CD4-positive, alpha-beta T cell treated with Interferon gamma for 1 hour (primary cell): ENCODE measurements at places on chromosomes 4 and X.
A peak's percentile ranks its signal among the peaks of the same experiment; 100 is the strongest.

GRCh38 chr4:186345184-186345583, 79.2 kb downstream of the F11 start:
- DNase-seq: no peak

DNA sequence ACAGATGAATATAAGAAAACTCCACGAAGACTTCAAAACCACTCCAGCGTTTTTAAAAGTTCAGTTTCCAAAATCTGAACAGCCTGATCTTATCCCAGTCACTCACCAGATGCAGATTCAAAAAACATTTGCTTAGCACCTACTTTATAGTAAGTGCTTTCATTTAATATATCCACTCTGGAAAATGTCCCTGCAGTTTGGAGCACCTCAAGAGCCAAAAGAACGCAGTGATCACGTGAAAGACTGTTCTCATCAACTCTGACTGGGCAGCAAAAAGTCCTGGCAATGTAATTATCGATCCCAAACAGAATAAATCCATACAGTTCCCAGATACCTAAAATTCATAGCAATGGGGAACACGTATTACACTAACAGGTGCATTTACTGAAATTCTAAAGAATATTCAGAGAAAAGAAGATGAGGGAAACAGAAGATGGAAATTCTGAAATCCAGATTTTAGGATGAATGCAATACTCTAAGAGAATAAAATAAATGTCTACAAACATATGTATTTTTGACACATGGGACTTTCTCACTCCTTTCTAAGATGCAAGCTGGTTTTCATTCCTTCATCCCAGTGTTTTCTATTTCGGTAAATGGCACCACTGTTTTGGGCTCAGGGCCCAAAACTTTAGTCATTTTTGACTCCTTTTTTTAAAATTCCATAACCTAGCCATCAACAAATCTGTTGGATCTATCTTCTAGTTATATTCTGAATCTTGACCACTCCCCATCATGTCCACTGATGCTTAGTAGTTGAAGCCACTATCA, 13.9 kb downstream of the ATP8A1 start:
- DNase-seq: no peak

DNA sequence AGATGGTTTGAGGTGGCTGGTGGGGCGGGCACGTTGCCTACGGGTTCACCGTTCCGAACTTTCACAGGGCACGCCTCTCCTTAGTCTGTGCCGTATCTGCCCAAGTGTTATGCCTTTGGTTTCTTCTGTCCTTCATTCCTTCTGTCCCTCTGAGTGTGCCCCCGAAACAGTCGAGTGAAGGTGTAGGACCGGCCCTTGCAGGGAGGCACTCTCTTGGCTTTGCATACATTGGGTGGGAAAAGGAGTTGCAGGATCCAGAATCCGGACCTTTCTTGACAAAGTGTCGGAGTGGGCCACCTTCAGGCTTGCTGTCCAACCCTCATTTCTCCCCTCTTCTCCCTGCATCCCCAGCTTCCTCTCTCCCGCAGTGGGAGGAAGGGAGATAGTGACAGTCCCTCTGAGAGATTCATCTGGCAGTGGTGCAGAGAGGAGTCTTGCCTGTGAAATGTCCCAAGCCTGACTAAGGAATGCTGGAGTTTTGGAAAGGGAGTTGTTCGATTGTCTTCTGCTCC, 569 bp downstream of the ARFIP1 start:
- no peak for DNase-seq

DNA sequence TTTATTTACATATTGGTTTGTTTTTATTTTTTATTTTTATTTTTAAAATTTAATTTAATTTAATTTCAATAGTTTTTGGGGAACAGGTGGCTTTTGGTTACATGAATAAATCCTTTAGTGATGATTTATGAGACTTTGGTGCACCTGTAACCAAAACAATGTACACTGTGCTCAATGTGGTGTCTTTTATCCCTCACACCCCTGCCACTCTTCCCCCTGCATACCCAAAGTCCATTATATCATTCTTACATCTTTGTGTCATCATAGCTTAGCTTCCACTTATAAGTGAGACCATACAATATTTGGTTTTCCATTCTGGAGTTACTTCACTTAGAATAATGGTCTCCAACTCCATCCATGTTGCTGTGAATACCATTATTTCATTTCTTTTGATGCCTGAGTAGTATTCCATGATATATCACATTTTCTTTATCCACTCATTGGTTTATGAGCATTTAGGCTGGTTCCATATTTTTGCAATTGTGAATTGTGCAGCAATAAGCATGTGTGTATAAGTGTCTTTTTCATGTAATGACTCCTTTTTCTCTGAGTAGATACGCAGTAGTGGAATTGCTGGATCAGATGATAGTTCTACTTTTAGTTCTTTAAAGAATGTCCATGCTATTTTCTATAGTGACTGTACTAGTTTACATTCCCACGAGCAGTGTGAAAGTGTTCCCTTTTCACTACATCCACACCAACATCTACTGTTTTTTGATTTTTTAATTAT, 157.1 kb downstream of the CPXCR1 start:
- DNase-seq: no peak

DNA sequence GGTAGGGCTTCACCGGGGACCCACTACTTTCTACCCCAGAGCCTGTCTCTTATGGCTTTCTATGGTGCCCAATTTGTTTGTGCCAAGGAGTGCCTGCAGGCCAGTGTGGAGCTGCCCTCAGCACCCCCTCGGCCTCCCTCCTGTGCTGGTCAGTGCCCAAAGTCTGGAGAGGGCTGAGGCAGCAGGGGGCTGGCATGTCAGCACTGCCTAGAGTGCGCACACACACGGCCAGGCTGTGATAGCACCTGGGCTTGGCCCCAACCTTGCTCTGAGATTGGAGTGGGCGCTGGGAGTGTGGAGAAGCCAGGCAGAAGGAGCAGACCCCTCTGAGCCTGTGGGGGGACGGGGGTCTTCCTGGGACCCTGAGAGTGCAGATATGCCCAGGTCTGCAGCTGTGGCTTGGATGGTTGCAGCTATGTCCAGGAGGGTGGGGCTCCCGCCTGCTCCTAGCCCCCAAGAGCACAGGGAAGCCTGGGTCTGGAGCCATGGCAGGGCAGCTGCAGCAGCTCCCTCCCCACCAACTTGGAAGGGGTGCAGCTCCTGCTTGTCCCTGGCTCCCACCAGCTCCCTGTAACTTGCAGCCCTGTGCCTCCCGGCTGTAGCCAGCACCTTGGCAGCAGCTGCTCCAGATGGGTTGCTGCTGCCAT, 46.3 kb downstream of the GAGE1 start:
- DNase-seq: no peak

DNA sequence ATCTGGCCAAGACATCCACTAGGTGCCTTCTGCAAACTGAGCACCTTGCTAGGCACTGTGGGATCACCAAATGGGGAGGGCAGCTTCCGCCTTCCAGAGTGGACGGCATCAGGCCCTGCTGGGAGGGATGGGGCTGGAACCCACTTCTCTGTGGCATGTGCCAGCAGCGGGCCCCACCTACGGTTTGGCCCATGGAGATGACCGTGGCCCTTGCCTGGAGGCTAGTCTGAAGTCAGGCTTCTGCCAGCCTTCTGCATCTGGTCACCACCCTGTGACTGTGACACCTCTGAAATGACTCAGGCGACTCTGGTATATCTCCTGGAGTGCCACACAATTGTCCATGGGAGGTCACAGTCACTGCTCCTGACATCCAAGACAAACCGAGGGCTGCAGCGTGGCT, 7.2 kb downstream of the SSR4 start:
- no peak for DNase-seq

- DNase-seq: no peak
Observed at GRCh38 chr4:164116286-164116685, 621.8 kb downstream of the TMA16 start.

DNA sequence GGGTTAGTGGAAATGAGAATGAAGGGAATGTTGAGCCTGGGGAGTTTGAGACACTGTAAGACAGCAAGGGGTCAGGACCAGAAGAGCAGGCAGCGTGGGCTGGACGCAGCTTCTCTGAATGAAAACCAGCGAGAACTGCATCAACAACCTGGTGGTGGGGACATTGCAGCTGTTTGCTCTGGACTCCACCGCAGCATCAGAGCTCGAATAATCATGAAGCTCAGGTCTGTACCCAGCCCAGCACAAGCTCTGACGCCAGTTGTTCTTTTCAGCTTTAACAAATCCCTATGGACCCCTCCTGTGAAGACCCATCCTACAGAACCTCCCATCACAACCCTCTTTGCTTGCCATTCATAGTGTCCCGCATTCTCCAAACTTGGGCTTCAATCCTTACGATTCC, 106.8 kb upstream of the PNPLA4 start:
- DNase-seq: no peak

- DNase-seq: no peak
Observed at GRCh38 chr4:74665876-74666275, 128.4 kb downstream of the BTC start.

- no peak for DNase-seq
Observed at GRCh38 chr4:15470128-15470475, 420 bp downstream of the CC2D2A start.

- DNase-seq: peak; percentile 20
Observed at GRCh38 chr4:140637836-140638235, 69.1 kb upstream of the UCP1 start.

DNA sequence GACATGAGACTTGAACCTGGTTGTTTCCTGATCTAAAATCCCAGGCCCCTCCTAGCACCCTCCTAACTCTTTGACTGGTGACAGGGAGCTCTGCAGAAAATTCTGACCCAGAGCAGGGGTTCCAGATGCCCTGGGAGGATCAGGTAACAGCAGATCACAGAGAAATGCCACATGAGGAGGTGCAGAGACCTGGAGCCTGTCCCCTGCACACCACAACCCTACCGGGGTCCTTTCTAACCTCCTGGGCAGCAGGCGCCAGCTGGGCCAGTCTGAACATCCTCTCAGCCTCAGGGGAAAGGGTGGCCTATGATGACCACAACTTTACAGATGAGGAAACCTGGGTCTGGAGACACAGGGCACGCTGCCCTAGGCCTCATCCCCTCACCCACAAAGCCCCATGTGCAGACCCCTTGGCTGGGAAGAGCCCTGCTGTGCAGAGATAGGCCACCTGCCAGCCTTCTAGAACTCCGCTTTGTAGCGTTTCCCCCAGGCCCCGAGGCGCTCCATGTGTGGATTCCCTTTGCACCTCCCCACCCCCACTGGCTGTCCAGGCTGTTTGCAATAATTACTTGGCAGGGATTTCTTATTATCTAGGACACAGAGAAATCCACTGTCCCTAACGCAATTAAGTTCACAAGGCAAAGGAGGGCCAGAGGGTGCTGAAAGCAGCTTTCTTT, 36.5 kb downstream of the WDR1 start:
- DNase-seq: no peak

- DNase-seq: peak; percentile 2
Observed at GRCh38 chr4:40656201-40656863, 26.7 kb upstream of the RBM47 start.

DNA sequence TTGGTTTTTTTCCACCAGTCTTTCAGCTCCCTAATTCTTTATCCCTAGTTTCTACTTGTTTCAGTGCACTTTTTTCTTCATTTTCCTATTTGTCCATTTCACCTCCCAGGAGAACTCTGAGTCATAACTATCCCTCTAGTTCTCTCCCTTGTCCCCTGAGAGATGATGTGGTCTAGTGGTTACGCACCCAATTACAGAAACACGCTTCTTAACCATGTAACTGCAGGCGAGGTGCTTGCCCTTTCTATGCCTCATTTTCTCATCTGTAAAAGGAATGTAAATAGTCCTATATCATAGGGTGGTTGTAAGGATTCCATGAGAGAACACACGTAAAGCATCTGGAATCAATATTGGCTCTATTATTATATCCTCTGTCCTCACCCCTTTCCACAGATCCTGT, 8.8 kb upstream of the GRPR start:
- no peak for DNase-seq

DNA sequence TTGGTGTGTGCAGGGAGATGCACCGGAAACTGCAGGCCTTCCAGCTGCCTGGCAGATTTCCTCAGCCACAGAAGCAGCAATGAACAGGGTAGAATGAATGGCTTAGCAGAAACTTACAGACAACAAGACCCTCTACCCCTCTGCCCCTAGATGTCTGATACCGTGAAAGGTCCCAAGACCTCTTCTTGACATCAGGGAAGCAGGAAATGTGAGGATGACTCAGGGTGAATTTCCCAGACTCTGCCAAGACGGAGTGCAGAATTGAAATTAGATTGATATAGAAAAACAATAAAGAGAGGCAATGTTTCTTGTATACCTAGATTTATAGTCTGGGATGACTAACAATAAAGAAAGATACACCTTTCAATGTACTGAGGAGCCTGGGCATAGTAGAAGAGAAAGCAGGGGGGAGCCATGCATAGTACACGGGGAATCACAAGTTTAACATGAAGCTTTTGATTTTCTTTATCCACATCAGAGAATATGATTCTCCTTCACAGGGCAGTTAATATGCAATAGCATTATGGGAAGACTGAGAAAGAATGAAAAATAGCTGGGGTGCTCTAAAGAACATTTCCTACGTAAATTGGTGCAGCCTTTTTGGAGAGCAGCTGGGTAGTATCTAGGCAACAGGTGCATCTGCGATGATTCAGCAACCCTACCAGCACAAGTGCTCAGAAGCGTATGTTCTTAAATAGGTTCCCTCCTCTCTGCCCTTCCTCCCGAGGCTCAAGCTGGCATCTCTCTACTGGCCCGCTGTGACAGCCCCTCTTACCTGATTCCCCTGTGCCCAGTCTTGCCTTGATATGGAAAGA, 18.3 kb upstream of the CXCR3 start:
- DNase-seq: no peak

- no peak for DNase-seq
Observed at GRCh38 chrX:65635822-65636221, 31.6 kb upstream of the MSN start.

- DNase-seq: no peak
Observed at GRCh38 chr4:15021946-15022345, 19.7 kb downstream of the CPEB2 start.

GRCh38 chr4:137463377-137464003, 68.8 kb downstream of the PCDH18 start:
- no peak for DNase-seq

GRCh38 chr4:100189820-100190642, at the start of gene DDIT4L:
Gene DDIT4L, minus strand, starts transcription at chr4:100190468. Its CDS starts 485 bp downstream, at chr4:100189983.
- DNase-seq: no peak

GRCh38 chr4:184479516-184479950, 5.2 kb upstream of the IRF2 start:
- no peak for DNase-seq

DNA sequence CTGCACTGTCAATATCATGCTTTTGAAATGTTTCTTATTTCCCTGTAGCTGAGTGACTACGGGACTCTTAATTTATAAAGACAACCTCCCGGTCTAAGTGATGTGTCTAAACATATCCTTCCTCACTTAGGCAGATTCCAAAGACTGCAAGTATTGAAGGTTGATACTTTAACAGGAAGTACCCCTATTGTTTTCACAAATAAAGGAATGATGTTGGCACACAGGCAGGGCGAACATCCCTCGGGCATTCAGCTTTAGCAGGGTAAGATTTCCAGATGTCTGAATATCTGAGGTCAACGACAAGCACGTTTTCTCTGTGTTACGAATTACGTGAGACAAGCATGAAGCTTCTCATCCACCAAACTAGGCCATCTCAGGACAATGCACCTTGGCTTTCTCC, 638.0 kb upstream of the FRG1 start:
- DNase-seq: no peak

- no peak for DNase-seq
Observed at GRCh38 chr4:56684320-56685050, 3.4 kb upstream of the HOPX start.
